Stimulated activated CD8-positive, alpha-beta memory T cell treated with anti-CD3 and anti-CD28 coated beads, Interleukin-7, amount 100 ng/mL, for 24 hours (primary cell): ENCODE measurements at places on chromosomes 1 and 21.

DNA sequence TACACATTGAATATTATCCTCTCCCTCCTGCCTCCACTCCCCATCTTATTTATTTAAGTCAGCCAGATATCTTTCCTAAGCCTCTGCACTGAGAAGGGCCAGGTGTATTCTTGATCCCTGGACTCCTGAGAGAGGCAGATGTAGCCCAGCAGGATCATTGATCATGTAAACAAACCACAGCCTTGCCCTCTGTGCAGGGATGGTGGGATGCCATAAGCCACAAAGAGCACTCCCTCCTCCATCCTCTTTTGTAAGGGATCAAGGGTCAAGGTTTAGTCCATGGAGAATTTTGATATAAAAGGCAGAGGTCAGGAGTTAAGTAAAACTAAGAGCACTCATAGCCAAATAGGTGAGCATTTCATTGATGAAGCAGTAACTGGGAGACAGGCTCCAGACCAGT lies 17.3 kb downstream of the PHGDH start:
- DNase-seq, result no peak

DNA sequence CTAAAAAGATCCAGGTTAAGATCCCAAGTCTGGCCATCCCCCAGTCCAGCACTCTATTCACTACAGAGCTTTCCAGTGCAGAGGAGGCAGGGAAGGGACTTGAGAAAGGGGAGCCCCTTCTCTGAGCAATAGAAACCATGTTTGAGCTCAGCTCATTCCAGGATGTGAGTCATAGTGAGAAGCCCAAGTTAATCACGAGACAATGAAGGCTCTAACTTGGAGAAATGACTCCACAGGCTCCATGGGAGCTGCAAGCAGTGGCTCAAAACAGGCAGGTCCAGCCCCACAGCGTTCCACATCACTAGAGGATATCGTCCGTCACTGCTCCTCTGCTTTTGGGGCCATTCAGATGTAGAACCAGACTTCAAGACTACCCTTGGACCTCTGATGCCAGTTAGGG lies 59.1 kb downstream of the CAMK2N1 start:
- no peak for DNase-seq

- DNase-seq, result peak; percentile 60
Measured at GRCh38 chr1:47436304-47436978, 1.4 kb upstream of the FOXD2 start.

GRCh38 chr1:82263396-82263795 lies 462.7 kb downstream of the ADGRL2 start:
- no peak for DNase-seq

GRCh38 chr1:200625381-200625824 lies 4.9 kb upstream of the KIF14 start:
- DNase-seq, result no peak

GRCh38 chr1:17706445-17706844 lies 48.7 kb upstream of the ACTL8 start:
- no peak for DNase-seq

GRCh38 chr1:77333501-77333900 lies 51.7 kb downstream of the AK5 start:
- no peak for DNase-seq

GRCh38 chr1:56526571-56527174 lies 52.7 kb downstream of the PLPP3 start:
- DNase-seq, result no peak

GRCh38 chr1:19113697-19114092 lies 96.4 kb downstream of the UBR4 start:
- no peak for DNase-seq

DNA sequence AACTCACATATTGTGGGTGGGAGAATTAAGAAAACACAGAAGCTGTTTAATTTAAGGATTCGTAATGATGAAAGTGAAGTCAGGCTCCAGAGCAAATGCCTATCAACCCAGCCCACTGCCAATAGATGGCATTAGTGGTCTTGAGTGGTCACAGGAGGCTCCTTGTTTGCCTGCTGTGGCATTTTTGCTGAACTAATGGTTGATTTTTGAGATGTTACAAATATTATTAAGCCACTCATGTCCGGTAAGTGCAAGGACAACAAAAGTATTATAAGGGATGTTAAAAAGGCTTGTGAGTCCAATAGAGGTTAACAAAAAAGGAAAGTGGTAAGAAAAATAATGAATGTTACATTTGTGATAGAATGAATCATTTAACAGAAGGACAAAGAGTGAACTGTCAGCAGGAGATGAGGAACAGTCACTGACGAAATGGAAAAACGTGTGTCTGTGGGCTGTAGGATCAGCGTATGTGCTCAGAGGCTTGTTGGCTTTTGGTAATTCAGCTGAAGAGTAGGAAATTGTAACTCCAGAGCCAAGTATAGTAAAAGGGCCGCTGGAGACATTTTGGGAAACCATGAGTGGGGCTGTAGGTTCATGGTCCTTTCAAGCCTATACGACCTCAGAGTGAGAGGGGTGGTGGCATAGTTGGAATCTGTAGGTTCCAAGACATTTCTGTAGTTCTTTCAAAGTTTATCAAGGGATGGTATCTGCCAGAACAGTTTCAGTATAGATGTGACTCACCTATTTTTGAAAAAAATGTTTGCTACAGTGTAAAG lies 11.2 kb downstream of the SFT2D2 start:
- no peak for DNase-seq

GRCh38 chr1:32798191-32798590 lies 19.0 kb downstream of the YARS1 start:
- DNase-seq, result no peak

GRCh38 chr1:80053613-80054012 lies 1047.1 kb upstream of the ADGRL4 start:
- no peak for DNase-seq

DNA sequence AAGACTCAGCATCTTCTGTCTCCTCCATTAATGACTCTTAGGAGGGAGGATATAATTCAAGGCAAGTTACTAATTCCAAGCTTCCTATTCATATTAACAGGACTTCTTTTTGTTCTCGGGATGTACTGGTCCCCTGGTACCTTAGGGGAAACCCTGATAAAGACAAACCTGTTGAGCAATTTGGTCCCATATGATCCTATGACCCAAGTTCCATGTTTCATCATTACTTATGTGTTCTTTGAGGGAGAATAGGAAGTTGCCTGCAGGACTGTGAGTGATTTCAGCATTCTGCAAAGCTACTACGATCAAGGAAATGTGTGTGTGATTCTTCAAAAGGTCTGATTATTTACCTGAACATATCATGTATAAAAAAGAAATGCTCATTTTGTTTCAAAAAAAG lies 5.8 kb upstream of the FMO3 start:
- no peak for DNase-seq

- DNase-seq, result no peak
Measured at GRCh38 chr21:34881839-34882371, 167.2 kb downstream of the RUNX1 start.

DNA sequence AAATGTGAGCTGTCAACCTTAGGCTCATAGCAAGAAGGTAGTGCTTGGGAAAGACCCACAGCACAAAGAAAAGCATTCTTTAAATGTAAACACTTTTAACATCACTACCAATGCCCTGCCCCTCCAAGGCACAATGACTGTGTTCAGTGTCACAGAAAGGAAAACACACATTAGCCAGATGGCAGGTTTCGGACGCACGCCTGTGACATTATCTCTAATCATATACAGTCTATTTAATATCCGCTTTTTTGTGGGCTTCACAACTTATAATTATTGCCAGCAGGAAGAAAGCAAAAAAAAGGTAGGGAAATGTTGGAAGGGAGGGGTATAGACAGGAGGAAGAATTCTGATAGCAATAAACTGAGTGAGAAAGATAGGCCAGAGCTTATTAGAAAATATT lies 112.4 kb upstream of the BEND5 start:
- no peak for DNase-seq

GRCh38 chr1:101064697-101065096 lies 39.1 kb upstream of the DPH5 start:
- DNase-seq, result no peak

DNA sequence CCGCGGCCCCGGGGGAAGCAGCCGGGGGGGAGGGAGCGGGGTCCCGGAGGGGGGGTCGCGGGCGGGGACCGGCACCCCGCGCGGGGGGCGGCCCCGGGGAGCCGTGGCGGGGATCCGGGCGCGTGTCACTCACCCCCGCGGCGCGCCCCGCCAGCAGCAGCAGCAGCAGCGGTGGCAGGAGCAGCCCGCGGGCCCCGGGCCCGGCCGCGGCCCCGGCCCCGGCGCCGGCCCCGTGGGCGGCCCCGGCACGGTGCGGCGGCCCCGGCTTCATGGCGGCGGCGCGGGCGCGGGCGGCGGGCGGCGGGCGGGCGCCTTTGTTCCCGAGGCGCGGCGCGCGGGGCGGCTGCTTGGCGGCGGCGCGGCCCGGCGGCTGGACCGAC lies 252 bp downstream of the SDC3 start:
- DNase-seq, result no peak

GRCh38 chr21:41396558-41397075 lies 29.4 kb upstream of the MX1 start:
- no peak for DNase-seq

DNA sequence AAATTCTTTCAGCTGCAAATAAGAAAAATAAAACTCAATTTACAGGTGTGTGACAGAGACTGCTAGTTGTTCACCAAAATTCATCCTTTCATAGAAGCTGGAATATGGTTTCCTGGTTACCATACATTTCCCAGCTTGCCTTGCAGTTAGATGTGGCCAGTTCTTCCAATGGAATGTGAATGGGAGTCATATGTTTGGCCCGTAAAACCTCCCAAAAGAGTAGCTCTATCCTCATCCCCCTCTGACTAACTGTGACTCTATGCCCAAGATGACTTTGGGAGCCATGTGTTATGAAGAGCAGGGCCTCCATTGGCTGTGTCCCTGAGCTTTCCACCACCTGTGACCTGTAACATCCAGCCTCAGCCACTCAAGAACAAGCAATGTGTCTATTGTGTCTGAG lies 90.6 kb upstream of the NGF start:
- DNase-seq, result no peak

DNA sequence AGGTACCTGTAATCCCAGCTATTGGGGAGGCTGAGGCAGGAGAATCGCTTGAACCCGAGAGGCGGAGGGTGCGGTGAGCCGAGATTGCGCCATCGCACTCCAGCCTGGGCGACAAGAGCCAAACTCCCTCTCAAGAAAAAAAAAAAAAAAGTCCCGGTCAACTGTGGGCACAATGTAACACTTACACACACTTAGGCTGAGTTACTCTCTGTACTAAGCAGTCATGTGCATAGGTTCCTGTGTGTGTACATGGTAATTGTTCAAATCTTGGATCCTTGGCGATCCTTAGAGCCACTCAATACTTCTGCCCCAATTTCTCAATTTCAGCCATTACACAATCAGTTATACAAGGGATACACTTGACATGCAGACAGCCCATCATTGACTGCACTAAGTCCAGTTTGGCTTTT lies 11.6 kb downstream of the SDCCAG8 start:
- no peak for DNase-seq

- no peak for DNase-seq
Measured at GRCh38 chr1:95073446-95073845, 695 bp upstream of the ALG14 start.

GRCh38 chr1:115288591-115289198 lies 49.4 kb downstream of the NGF start:
- no peak for DNase-seq

- no peak for DNase-seq
Measured at GRCh38 chr1:181036107-181036836, 2.5 kb downstream of the MR1 start.

- no peak for DNase-seq
Measured at GRCh38 chr1:231322880-231323530, 14.6 kb downstream of the EXOC8 start.

DNA sequence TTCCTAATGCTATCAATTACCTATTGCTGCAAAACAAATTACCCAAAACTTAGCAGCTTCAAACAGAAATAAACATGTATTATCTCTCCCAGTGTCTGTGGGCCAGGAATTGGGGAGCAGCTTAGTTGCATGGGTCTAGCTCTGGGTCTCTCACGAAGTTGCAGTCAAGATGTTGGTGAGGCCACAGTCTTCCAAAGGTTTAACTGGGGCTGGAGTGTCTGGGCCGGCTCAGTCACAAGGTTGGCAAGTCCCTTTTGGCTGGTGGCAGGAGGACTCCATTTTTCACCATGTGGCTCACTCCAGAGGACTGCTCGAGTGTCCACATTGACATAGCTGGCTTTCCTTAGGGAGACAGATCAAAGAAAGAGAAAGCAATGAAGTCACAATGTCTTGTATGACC lies 5.0 kb upstream of the LRP8 start:
- DNase-seq, result no peak

DNA sequence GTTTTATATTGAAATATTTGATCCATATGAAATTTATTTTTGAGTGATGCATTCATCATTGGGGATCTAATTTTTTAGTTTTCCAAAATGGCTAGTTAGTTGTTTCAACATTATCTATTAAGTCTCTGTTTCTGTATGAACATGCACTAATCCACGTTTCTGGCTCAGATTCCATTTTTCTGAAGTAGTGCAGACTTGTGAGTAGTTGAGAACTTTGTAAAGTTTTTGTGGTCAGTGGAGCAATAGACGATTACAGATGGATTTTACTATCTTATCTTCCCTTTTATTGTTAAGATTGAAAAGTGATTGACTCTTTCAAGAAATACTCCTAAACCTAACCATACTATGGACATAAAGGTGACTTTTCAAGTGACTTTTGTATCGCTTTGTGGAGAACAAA lies 16.7 kb downstream of the SOAT1 start:
- no peak for DNase-seq

DNA sequence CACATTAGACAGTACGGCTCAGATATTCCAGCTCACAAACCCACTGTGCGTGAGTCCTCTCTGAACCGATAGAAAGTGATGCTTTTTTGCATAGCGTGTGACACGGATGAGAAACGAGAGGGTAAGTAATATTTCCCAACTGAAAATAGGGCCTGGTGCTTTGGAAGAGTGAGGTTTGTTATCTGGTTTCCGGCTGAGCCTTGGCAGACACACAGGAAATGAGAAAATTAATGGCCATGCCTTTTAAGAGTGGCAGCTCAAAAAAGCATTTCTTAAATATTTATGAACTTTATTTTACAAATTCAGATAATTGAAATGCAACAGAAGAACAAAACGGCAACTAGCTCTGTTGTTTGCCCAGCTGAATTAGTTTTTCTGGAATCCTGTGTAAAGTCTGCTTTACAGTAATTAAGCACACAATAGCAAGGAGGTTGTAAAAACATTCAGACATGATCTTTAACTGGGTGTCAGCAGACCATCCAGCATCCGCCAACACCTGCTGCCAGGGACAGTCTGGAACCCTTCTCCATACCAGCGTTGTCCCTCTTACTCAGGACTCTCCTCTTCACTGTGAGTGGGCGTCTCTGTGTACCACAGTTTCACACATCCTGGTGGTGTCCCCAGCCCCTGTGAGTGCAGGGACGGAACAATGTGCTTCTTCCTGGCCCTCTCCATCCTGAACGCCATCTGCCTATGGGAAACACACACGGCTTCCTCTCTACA lies 155.4 kb downstream of the PGBD5 start:
- no peak for DNase-seq
